ENCODE measurements at places on chromosomes 5 and 9.

GRCh38 chr9:4237748-4238511, 61.9 kb downstream of the GLIS3 start:
- DNase-seq = no peak

- DNase-seq = no peak
Measured at GRCh38 chr5:61352612-61353156, 20.6 kb downstream of the ZSWIM6 start.

DNA sequence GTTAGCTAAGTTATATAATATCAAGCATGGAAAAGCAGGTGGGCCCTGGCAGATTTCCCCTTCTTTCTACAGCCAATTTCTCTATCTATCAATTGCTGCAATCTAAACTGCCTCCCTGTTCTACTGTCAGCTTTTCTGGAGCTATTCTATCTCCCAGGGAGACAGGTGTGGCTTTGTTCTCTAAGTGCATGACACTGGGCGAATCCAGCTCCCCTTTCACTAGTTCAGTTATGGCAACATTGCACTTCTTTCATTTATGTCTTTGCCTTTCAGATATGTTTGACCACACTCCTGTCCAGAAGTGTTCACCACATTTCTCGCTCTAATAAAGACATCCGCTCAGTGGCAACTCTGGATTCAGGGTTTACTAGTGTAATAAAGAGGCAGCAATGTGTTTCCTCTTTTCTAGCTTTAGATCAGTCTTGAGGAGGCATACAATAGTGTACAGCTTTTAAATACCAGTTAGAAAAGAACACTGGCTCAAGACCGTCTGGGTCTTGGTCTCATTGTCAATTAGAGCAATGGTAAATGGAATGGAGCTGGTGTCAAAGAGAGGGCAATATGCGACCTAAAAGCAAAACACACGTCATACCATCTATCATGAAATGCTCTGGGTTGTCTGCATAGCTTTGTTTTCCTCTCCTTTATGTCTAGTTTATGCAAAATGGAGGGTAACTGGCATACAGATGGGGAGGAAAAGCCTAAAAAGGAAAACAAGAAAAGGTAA, 197.0 kb downstream of the SLF1 start:
- no peak for DNase-seq

DNA sequence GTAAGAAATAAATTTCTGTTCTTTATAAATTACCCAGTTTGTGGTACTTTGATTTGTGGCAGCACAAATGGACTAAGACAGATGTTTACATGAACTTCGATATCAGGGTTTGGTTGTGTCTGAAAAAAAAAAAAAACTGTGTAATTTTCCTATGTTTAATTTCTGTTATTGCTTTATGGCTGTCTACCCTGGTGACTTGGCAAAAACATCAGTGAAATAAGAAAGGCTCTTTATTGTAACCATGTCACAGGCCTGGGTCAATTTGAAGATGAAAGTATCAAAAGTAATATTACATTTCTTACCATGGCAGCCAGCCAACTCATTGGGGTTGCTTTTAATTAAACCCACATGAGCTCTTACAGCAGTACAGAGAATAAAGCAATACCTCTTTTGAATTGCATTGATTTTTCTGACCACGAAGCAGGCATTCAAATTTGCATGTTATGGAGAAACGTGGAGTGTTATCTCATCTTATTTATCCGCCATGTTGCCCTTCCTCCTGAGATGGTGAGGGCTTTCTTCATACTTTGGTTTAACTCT, 20.6 kb upstream of the SV2C start:
- no peak for DNase-seq

GRCh38 chr5:145912019-145912418, 24.4 kb upstream of the SH3RF2 start:
- no peak for DNase-seq

DNA sequence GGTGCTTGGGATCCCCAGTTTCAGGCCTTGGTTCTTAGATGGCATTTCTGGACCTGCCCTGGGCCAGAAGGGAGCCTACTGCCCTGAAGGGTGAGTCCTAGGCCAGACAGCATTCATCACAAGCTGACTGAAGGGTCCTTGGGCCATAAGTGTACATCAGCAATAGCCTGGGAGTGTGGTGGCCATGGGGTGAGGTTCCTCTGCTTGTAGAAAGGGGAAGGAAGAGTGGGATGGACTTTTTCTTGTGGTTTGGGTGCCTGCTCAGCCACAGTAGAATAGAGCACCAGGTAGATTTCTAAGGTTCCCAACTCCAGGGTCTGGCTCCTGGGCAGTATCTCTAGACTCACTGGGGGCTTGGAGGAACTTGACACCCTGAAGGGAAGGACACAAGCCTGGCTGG, 95.2 kb upstream of the PHF24 start:
- DNase-seq = peak; percentile 2

GRCh38 chr5:111528056-111528455, 15.7 kb upstream of the STARD4 start:
- no peak for DNase-seq

DNA sequence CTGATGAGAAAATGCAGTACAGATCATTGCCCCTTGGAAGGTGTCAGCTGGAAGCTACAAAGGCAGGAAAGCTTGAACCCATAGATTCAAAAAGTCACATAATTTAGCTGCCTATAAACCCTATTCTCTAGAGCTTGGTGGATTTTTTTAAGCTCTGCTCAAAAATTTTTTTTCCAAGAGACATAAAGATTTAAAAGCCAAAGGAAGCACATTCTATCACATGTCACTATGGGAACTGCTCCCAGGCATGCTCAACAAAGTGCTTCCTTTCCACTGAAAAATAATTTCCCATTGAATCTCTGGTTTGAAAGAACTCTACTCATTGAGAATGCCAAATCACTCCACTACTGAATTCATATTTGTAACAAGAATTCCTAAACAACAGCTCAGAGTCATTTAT, 419.8 kb downstream of the CETN3 start:
- DNase-seq = no peak

GRCh38 chr5:156094001-156094400, 233.0 kb upstream of the SGCD start:
- DNase-seq = no peak

GRCh38 chr5:54829676-54830535, 155.5 kb downstream of the ESM1 start:
- no peak for DNase-seq

DNA sequence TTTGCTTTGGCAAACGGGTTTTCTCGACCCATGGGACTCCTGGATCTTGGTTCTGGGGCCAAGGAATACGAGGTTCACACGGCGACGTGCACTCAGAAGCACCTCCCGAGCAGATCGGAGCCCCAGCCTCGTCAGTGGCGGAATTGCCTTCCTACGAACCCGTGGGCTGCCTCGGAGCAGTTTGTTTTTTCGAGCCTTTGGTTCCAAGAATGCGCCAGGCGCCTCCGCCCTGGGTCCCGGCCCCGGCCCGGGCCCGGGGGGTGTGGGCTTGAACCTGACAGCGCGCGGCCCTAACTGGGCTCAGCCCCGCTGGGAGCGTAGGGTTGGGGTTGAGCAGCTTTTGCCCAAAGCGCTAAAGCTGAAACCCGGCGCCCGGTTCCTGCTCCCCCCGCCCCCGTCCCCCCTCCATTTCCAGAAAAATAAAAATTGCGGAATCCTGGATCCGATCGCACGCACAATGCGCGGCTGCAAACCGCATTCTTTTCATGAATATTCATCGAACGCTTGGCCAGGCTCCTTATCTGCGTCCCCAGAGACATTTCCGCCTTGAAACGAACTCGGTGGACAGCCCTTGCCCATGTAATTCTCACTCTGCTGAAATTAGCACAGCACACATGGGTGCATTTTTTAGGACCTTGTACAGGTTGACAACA, 1.0 kb downstream of the BASP1 start:
- DNase-seq = peak; percentile 73

- no peak for DNase-seq
Measured at GRCh38 chr5:499233-500209, 24.7 kb downstream of the SLC9A3 start.

GRCh38 chr9:121153642-121154041, 48.0 kb downstream of the RAB14 start:
- DNase-seq = peak; percentile 84

DNA sequence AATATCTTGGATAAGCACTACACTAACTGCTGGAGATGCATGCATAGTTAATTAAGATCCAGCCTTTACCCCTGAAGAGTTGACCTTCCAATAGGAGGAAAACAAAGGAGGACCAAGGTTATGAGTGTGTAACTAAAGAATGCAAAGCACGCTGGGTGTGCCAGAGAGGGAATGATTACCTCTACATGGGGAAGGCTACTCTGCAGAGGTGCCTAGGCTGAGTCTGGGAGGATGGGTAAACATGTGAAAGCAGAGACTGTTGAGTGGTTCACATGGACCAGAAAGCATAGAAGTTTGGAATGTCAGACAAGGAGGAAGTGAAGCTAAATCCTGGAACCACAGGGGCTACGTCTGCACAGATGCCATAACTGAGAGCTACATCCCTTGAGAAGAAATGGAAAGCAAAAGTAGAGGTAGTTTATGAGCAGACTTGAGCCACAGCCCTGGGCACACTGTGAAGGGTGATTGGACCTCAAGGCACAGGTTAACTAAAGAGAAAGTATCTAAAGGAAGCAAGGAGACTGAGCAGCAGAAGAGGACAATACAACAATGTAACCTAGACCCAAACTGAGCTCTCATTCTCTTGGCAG, 176.2 kb downstream of the DENND1A start:
- DNase-seq = no peak

DNA sequence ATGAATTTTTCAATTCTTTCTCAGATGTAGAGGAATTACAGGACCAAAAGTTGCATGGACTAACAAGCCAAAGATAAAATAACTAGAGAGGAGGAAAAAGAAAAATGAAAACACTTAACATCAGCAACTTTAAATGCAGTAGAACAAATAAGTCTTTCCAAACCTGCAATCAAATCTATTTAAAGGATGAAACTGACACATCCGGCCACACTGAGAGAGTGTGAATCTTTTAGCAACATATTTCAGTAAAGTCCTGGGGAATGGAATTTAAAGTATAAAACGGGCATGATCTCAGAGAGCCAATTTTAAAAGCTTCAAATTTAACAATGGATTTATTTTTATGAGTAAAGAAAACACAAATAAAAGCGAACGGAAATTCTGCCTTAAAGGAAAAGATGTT, 17.1 kb downstream of the CAST start:
- no peak for DNase-seq

GRCh38 chr9:23342291-23342690, 483.7 kb downstream of the ELAVL2 start:
- DNase-seq = no peak

DNA sequence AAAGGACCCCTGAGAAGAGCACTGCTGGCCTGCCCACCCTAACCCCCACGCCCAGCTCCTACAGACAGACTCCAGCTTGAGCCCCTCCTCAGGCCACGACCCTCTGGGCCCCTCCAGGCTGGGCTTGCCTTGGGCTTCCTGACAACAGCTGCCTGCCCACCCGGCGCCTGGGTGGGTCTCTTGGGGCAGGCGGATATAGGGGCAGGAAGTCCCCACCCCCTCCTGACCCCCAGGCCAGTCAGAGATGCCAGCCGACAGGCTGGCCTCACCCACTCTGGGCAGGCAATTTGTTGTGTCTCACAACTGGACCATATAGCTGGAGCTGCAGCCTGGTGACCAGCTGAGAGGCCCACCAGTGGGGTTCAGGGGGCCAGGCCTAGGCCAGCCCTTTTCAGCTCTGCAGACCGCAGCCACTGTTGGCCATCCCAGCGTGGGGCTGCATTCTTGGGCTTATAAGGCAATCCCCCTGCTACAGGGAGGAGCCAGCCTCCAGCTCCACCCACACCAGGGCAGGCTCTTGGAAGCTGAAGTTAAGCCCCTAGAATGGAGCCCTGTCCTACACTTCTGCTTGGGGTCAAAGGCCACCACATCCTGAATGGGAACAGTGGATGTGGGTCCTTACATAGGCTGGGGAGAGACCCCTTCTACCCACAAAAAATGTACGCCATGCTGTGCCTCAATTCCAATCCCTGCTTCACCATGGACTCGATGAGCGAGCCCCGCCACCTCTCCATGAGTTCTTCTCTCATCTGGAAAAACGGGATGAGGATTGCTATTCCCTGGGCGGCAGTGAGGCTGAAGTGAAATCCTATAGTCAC, 2.0 kb downstream of the PDLIM7 start:
- DNase-seq = peak; percentile 51

GRCh38 chr9:9625248-9625647, 987.6 kb downstream of the PTPRD start:
- no peak for DNase-seq

- DNase-seq = peak; percentile 35
Measured at GRCh38 chr5:172849606-172850453, 15.8 kb downstream of the ERGIC1 start.

GRCh38 chr5:150789943-150790611, 11.5 kb downstream of the SMIM3 start:
- DNase-seq = peak; percentile 69

DNA sequence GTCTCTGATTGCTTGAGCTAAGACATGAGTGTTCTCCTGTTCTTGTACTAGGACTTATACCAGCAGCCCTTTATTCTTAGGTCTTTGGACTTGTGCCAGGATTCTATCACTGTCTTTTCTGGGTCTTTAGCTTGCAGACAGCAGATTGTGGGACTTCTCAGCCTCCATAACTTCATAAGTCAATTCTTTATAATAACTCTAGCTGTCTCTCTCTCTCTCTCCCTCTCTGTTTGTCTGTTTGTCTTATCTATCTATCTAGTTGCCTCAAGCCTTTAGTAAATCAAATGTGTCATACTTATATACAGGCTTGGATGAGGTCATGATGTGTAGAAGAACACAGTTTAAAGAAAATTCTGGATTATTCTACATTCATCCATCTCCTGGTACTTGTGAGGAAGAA, 11.5 kb upstream of the ANKRD55 start:
- DNase-seq = no peak

DNA sequence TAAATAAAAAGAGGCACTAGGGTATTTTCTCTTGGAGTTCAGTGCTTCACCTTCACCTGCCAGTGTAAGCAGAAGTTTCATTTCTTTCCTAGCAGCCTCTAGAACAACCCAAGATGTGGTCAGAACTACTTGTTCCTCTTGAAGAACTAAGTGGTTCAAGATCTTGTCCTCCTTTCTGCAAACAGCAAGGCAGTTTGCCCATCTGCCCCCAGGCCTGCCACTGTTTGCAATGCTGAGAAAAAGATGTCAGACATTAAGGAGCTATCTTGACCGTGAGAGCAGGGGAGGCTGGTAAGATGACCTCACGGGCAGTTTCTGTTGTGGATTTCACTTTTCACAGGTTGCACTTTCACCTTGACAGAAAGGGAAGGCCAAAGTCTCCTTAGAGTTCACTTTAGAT, 52.0 kb upstream of the KLF4 start:
- DNase-seq = no peak

- no peak for DNase-seq
Measured at GRCh38 chr5:138606378-138607064, 31.3 kb upstream of the HSPA9 start.

DNA sequence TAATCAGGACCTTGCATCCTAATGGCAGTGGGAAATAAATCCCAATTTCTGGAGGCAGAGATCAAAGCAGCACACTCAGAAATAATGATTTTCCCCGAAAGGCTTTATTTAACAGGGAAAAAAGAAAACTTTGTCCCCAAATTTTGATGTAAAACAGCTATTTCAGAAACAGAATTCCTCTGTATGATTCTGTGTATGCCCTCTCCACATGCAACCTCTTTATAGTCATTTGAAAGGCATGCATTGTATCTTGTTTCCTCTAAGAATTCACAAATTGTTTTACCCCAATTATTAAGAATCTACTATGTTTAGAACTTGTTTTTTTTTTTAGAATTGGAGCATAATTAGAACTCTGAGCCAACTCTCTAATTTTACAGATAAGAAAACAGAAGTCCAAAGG, 2.7 kb upstream of the PTAR1 start:
- DNase-seq = no peak
